Pancreas (tissue), 10 donors: ENCODE measurements at places on chromosomes 11 and 22.

GRCh38 chr11:24496736-24497725 is at the start of gene LUZP2:
LUZP2 (plus strand) TSS chr11:24497053.
- DNase-seq: peak; percentile 13

- DNase-seq: no peak
Measured at GRCh38 chr11:107198490-107199007, 180.3 kb upstream of the GUCY1A2 start.

DNA sequence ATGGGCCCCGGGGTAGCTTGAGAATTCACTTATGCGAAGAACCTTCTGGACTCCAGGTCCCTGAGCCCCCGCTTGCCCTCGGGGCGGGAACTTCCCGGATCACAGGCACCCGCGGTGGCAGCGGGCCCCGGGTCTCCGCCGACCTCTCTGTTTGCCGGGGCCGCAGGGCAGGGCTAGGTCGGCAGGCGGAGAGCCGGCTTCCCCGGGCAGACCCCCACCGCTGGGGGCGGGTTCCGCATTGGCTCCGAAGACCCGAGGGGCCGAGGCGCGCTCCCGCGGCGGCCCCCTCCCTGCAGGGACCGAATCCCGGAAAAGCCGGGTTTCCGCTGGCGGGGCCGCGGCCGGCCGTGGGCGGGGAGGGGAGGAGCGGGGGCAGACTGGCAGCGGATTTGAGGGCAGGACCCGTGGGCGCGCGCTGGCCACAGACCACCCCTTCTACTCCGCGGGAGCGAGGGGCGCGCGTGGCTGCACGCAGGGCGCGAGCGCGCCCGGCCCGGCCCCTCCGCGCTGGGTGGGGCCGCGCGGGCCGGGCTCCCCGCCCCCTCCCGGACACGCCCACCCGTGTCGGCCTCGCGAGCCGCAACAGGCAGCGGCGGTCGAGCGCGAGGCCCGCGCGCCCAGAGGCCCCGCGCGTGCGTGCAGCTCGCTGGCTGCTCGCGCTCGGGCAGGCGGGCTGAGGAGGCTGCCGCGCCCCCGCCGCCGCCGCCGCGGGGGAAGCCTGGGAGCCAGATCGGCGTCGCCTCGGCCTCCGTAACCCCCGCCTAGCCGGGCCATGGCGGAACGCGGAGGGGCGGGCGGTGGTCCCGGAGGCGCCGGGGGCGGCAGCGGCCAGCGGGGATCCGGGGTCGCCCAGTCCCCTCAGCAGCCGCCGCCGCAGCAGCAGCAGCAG is at the start of gene PACS1:
TSS of gene PACS1 (plus strand) at position 558 of the 889 bp plus-strand sequence. CDS start at position 773, 215 bp downstream.
- DNase-seq: peak; percentile 68

DNA sequence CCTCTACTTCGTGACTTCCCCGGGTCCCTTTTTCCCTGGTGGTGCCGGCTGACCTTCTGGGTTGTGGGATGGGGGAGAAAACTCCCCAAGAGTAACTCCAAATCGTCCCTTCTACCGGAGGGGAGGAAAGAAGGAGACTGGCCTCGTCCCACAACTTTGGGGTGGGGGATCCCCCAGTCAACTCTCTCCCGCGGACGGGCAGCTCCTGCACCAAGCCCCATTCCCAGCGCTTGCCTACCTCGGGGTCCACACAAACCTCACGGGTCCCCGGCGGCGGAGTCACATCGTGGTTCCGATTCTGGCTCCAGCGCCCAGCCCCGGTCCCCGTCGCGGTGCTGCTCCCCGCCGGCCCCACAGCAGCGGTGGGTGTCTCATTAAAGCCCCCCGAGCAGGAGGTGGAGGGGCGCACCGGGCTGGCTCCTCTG is 317 bp downstream of the BDNF start:
- no peak for DNase-seq

GRCh38 chr11:103987629-103988594 is 48.5 kb upstream of the DDI1 start:
- no peak for DNase-seq

DNA sequence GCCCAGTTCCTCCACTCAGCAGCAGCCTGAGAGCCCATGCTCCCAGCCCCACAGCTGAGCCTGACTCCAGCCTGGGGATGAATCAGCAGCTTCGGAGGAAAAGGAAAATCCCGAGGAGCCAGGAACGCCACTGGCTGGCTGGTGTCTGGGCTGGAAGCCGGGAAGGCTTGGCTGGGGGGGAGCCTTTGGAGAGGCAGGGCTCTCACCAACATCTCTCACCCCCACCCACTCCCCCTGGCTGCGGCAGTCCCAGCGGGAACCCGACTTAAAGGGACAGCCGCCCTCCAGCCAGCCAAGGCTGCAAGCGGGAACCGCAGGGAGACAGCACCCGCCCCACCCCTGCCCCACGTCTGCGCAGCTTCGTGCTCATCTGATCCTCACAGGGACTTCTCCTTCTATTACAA is 28.4 kb downstream of the KIAA0930 start:
- no peak for DNase-seq
